ENCODE measurements at places on chromosomes 13 and 19. TPM values are rescaled to one million over a fixed set of nuclear protein-coding genes. Genes with fewer than 3 reads are reported as not detected.

The SELENOV gene
- total RNA-seq: not detected

The MIER2 gene
- total RNA-seq: 41.7 TPM

The MAMSTR gene
- 0.84 TPM for total RNA-seq

The APC2 gene
- total RNA-seq: 0.23 TPM

The PLIN4 gene
- not detected for total RNA-seq

The ZNF382 gene
- 4.3 TPM for total RNA-seq

The CFAP97D2 gene
- not detected for total RNA-seq

The HPN gene
- 0.23 TPM for total RNA-seq

The ZNF433 gene
- total RNA-seq: 1.8 TPM

The JSRP1 gene
- total RNA-seq: not detected

The EID2B gene
- 3.9 TPM for total RNA-seq

The CBARP gene
- 9.6 TPM for total RNA-seq

The CATSPERD gene
- not detected for total RNA-seq

The FXYD7 gene
- total RNA-seq: not detected

The CERS1 gene
- 4.0 TPM for total RNA-seq

The ALOX5AP gene
- not detected for total RNA-seq

The ZNF419 gene
- 6.3 TPM for total RNA-seq

The USF2 gene
- 85.8 TPM for total RNA-seq

The ZNF677 gene
- 21.0 TPM for total RNA-seq

The SIGLEC5 gene
- not detected for total RNA-seq

The ATP8A2 gene
- total RNA-seq: 0.49 TPM

The ZNF540 gene
- total RNA-seq: 0.75 TPM

The CEACAM4 gene
- not detected for total RNA-seq

The SIAH3 gene
- total RNA-seq: not detected

The VAV1 gene
- not detected for total RNA-seq

The THSD8 gene
- total RNA-seq: 13.2 TPM

The MYCBP2 gene
- total RNA-seq: 85.8 TPM

The RASAL3 gene
- total RNA-seq: 4.1 TPM

The RNF113B gene
- total RNA-seq: not detected

The MEDAG gene
- total RNA-seq: 30.2 TPM

The VSTM1 gene
- total RNA-seq: not detected

The TSHZ3 gene
- 6.2 TPM for total RNA-seq

The FGF22 gene
- not detected for total RNA-seq

The CAPNS1 gene
- 722 TPM for total RNA-seq

The ONECUT3 gene
- total RNA-seq: not detected

The SLC6A16 gene
- total RNA-seq: 1.6 TPM

The MADCAM1 gene
- total RNA-seq: 0.44 TPM

The B3GNT8 gene
- 7.6 TPM for total RNA-seq

The ERICH6B gene
- not detected for total RNA-seq

The OR7D2 gene
- total RNA-seq: not detected

The NLRP9 gene
- not detected for total RNA-seq

The COL4A2 gene
- 792 TPM for total RNA-seq

The WBP4 gene
- 14.4 TPM for total RNA-seq

The CASP14 gene
- not detected for total RNA-seq

The KLF5 gene
- 1.9 TPM for total RNA-seq

The ZNF888 gene
- 2.9 TPM for total RNA-seq

The TPRX1 gene
- not detected for total RNA-seq

The APOE gene
- total RNA-seq: 1.5 TPM

The IFNL1 gene
- not detected for total RNA-seq

The F2RL3 gene
- total RNA-seq: 1.2 TPM

The FPR1 gene
- not detected for total RNA-seq

The CCNA1 gene
- 0.37 TPM for total RNA-seq

The EEF1AKMT1 gene
- total RNA-seq: 8.7 TPM

The ZNF69 gene
- 1.2 TPM for total RNA-seq

The HCN2 gene
- total RNA-seq: 0.37 TPM

The RFPL4A gene
- not detected for total RNA-seq

The NEK3 gene
- total RNA-seq: 23.5 TPM

The GRWD1 gene
- total RNA-seq: 52.7 TPM

The LRG1 gene
- total RNA-seq: 0.31 TPM

Data from endothelial cell of umbilical vein (primary cell).